ENCODE measurements at places on chromosomes 4 and X.
A peak's percentile ranks its signal among the peaks of the same experiment; 100 is the strongest.

DNA sequence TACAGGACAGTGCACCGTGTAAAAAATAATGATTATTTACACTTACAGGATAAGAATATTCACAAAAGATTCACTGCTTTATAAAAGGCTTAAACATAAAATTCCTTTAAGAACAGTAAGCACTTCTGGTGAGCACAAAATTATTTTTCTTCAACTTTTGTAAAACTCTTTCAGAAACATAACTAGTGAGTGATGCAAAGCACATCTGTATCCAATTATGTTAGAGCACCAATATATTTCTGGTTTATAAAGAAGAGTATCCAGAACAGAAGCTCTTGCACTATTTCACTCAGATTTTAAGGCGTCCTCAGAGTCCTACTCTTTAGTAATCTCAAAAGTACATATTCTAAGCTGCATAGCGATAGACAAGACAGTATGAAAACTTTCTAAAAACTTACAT is 276.0 kb downstream of the C4orf33 start:
- H3K27me3 ChIP-seq, result peaks cover under 1% of the 10 kb centered on the region
- H3K27ac ChIP-seq, result no peak overlapping the region
- no peak overlapping the region for H3K4me3 ChIP-seq
- H3K36me3 ChIP-seq, result no peaks in the 10 kb centered on the region
- no peak for DNase-seq
- no peaks in the 10 kb centered on the region for H3K4me1 ChIP-seq

GRCh38 chr4:92122911-92123310 is 180.9 kb upstream of the GRID2 start:
- DNase-seq, result no peak
- H3K27ac ChIP-seq, result no peak overlapping the region
- no peak overlapping the region for H3K4me3 ChIP-seq
- H3K4me1 ChIP-seq, result no peaks in the 10 kb centered on the region

DNA sequence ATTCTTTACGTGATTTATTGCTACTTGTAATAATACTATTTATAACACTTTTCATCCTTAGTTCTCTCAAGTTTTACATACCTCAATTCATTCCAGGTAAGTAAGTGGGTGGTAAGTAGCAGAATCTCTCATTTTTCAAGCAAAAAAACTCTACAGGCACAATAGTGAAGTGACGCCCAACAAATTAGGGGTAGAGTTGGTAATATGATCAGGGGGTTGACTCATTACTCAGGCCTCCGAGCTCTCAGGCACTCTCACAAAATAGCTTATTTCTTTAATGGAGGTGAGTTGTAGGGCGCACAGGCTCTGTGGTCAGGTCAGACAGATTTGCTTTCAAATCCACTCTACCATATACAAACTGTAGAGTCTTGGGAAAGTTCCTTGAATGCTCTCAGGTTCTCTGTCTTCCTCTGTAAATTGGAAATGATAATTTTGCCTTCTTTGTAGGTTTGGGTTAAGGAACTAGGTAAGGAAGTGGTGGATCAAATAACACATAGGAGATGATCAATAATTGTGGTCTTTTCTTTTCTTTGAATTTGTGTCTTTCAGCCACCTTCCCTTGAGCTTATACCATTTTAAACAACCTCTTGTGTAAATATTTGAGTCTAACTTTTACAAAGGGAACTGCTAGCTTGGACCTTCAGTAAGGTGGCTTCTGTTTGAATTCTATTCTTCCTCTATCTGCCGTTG is 134.9 kb upstream of the LEF1 start:
- H3K36me3 ChIP-seq, result no peaks in the 10 kb centered on the region
- no peak for DNase-seq
- H3K4me3 ChIP-seq, result no peak overlapping the region
- H3K27me3 ChIP-seq, result no peaks in the 10 kb centered on the region
- peaks cover 26% of the 10 kb centered on the region for H3K4me1 ChIP-seq
- no peak overlapping the region for H3K27ac ChIP-seq

DNA sequence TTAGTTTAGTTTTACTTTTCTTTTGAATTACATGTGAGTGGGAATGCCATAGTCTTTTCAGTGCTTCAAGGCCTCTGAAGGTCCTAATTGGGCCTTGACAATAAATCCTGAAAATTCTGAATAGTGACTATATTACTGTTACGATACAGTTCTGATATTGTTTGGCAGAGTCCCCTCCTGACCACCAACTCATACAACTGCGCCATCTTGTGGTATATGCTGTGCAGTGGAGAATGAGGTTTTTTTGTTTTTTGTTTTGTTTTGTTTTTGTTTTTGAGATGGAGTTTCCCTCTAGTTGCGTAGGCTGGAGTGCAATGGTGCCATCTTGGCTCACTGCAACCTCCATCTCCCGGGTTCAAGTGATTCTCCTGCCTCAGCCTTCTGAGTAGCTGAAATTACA is 56.6 kb upstream of the CHRDL1 start:
- no peak overlapping the region for H3K4me3 ChIP-seq
- no peaks in the 10 kb centered on the region for H3K36me3 ChIP-seq
- no peak overlapping the region for H3K27ac ChIP-seq
- H3K27me3 ChIP-seq, result peaks cover 7% of the 10 kb centered on the region

DNA sequence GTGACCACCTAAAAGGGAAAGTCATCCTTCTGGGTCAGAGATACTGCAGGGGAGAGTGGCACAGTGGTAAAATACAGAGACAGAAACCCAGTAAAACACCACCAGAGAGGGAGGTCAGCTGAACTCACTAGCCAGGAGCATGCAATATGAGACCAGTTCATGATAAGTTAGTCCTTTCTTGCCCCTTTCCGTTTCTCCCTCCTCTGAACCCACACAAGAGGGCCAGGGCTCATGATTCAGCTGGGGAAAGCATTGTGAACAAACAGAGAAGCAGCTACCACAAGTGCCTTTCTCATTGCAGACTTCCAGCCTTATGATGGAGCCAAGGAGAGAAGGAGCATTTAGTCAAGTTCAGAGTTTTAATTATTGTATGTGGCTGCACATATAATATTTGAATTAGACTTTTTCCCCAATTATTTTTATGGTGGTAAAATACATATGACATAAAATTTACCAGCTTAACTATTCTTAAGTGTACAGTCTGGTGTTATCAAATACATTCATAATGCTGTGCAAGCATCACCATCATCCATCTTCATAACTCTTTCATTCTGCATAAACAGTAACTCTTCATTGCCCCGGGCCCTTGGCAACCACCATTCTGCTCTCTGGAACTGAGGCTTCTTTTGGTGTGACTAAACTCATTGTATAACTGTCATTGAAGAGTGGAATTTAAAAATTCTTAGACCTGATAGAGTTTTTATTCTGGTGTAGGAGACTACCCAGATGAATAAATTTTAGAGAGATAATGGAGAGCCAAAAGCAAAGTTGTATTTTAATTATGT is 114.6 kb downstream of the DDIT4L start:
- no peak overlapping the region for H3K4me3 ChIP-seq
- no peak overlapping the region for H3K27ac ChIP-seq
- no peaks in the 10 kb centered on the region for H3K4me1 ChIP-seq

DNA sequence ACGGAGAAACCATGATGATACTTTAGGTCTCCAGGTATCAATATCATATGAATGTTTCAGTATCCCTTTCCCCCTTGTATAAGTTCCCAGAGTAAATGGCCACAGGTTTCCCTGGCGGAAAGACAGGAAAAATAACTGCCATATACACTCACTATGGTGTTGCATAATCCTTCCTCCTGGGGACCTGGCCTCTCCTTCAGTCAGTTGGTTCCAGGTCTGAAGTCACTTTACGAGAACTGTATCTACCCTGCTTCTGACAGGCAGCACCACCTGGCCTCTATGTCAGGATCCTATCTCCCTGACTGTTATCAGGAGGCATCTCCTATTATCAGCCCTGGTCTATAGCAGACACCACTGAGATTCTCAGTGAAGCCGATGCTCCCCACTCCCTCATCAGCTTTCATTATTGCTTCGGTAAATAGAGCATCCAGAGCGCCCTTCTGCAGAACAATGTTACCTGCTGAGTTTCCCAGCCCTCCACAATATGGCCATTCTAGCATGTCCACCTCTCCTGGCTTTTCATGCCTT is 22.6 kb downstream of the HAUS3 start:
- no peaks in the 10 kb centered on the region for H3K27me3 ChIP-seq
- DNase-seq, result no peak
- H3K4me1 ChIP-seq, result peaks cover 6% of the 10 kb centered on the region
- H3K4me3 ChIP-seq, result no peak overlapping the region

GRCh38 chr4:140238351-140239056 is 84.5 kb upstream of the MAML3 start:
- H3K27me3 ChIP-seq, result peaks cover 2% of the 10 kb centered on the region
- no peaks in the 10 kb centered on the region for H3K36me3 ChIP-seq
- DNase-seq, result no peak
- no peak overlapping the region for H3K27ac ChIP-seq
- no peak overlapping the region for H3K4me3 ChIP-seq
- peaks cover 38% of the 10 kb centered on the region for H3K4me1 ChIP-seq

DNA sequence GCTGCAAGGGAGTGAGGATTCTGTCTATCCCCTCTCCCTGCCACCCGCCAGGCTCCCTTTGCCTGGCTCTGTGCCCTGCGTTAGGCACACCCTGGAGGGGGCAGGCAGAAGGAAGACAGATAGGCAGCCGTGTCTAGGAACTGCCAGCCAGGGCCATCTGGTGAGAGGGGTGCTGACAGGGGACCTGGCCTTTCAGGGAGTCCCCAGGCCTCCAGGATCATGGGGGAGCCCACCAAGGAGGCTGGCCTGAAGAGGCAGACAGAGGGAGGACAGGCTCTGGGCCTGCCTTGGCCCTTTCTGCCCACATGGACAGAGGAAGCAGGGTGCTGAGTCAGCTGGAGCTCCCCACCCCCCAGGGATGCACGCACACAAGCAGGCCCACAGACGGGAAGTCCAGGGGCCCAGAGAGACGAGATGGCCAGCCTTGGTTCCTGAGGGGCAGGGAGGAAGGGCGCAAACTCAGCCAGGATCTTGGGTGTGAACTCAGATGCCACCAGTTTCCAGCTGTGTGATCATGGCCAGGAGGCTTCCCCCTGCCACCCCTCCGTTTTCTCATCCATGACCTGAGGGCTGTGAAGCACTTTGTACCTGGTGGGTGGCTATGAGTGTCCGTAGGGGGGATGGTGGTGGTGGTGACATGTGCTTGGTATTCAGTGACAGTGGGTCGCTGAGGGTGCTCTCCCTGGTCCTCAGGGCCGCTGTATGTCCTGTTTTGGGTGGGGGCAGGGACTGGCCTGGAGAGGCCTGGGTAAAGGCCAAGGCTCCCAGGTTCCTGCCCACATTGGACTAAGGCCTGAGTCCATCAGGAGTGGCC is 1.8 kb downstream of the SH3BP2 start:
- peak overlapping the region; percentile 72 for H3K27ac ChIP-seq
- H3K27me3 ChIP-seq, result no peaks in the 10 kb centered on the region
- DNase-seq, result no peak
- peak overlapping the region; percentile 87 for H3K4me3 ChIP-seq

- H3K27me3 ChIP-seq, result no peaks in the 10 kb centered on the region
- DNase-seq, result no peak
- H3K27ac ChIP-seq, result no peak overlapping the region
- peaks cover 27% of the 10 kb centered on the region for H3K36me3 ChIP-seq
- H3K4me1 ChIP-seq, result no peaks in the 10 kb centered on the region
These were observed 370.3 kb upstream of the FGF16 start for GRCh38 chrX:77076896-77077295.

DNA sequence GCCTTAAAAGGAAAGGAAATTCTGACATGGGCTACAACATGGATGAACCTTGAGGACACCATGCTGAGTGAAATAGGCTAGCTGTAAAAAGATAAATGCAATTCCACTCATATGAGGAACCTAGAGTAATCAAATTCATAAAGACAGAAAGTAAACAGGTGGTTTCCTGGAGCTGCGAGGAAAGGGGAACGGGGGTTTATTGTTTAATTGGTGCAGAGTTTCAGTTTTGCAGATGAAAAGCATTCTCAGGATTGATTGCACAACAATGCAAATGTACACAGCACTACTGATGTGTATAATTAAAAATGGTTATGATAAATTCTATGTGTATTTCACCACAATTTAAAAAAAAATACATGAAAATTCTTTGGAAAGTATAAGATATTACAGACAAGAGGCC is 24.0 kb downstream of the PLRG1 start:
- no peak overlapping the region for H3K27ac ChIP-seq
- H3K36me3 ChIP-seq, result no peaks in the 10 kb centered on the region
- H3K27me3 ChIP-seq, result peaks cover 29% of the 10 kb centered on the region
- H3K4me3 ChIP-seq, result no peak overlapping the region

DNA sequence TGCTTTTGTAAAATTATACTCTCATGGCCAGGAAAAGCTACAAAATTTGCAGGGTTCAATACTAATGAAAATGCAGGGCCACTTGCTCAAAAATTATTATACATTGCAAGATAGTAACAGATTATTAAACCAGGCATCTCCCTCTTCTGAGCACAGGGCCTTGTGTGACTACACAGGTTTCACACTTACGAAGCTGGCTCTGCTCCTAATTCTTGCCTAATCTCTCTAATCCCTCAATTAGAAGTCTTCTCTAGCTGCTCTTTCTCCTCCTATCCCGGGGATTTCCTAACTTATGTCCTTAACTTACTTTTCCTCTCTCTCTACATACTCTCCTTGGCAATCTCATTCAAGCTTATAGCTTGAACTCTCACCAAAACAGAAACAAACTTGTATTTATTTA is 168.3 kb downstream of the AREG start:
- no peak overlapping the region for H3K27ac ChIP-seq
- no peaks in the 10 kb centered on the region for H3K36me3 ChIP-seq
- H3K27me3 ChIP-seq, result peaks cover 1% of the 10 kb centered on the region
- no peak overlapping the region for H3K4me3 ChIP-seq

DNA sequence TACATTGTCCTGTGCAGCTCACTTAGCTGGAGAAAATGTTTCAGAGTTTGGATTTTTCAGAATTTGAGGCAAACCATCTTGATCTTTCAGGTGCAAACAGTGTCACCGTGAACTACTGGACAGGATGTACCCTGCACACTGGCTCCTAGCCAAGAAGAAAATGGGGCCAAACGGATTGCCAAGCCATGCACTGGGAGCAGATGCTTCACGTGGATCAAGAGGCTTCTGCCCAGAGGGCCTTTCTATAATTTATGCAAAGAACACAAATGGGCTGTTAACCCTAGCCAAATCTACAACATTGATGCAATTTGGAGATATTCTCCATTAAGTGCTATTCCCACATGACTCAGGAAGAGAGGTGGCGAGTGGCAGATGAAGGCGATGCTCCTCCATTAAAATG is 46.9 kb upstream of the ATP8A1 start:
- H3K27me3 ChIP-seq, result no peaks in the 10 kb centered on the region
- H3K36me3 ChIP-seq, result peaks cover 1% of the 10 kb centered on the region

GRCh38 chr4:145090380-145090779 is 7.6 kb downstream of the ANAPC10 start:
- H3K4me1 ChIP-seq, result peaks cover 31% of the 10 kb centered on the region
- no peak overlapping the region for H3K4me3 ChIP-seq
- H3K27ac ChIP-seq, result no peak overlapping the region
- H3K27me3 ChIP-seq, result no peaks in the 10 kb centered on the region
- peaks cover 48% of the 10 kb centered on the region for H3K36me3 ChIP-seq
- DNase-seq, result no peak

- peaks cover 39% of the 10 kb centered on the region for H3K4me1 ChIP-seq
- no peaks in the 10 kb centered on the region for H3K27me3 ChIP-seq
- no peak for DNase-seq
These were observed 17.6 kb downstream of the TNIP3 start for GRCh38 chr4:121146530-121146929.
